CD4-positive, alpha-beta T cell treated with Interleukin-4 for 4 hours (primary cell): ENCODE measurements at places on chromosomes 6 and 20.

GRCh38 chr20:50015636-50015992 lies 32.8 kb downstream of the SNAI1 start:
- DNase-seq, result no peak

GRCh38 chr6:108651340-108652227 lies 90.9 kb downstream of the FOXO3 start:
- no peak for DNase-seq

DNA sequence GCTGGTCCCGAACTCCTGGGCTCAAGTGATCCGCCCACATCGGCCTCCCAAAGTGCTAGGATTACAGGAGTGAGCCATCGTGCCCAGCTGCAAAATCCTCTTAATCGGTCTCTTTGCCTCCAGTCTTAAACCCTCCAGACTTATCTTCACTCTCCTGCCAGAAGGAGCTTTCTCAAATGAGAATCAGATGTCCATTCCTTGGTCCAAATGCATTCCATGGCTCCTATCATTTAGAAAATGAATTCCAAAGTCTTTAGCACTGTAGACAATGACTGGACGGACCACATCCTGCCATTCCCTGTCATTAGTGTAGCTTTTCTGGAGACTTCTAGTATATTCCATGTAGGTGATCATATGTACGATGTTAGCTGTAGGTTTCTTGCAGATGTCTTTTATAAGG lies 141.9 kb downstream of the ID4 start:
- DNase-seq, result no peak

- no peak for DNase-seq
Measured at GRCh38 chr6:119052292-119052889, 26.1 kb downstream of the FAM184A start.

- peak; percentile 71 for DNase-seq
Measured at GRCh38 chr6:41199552-41200246, 1.2 kb downstream of the TREML2 start.

DNA sequence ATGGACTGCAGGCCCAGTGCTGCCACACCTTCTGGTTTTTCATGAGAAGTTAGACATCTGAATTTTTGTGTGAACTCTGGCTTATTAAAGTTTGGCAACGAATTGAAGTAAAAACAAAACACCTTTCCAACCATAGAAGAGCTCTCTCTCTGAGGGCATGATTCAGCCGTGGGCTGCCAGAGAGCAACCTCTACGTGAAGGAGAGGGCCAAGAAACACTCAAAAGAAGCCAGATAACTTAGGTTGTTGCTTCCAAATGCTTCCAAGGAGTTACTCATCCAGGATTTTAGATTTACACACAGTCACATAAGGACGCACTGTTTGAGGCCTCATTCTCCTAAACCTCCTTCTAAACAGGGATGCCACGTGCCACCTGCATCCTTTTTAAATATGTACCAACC lies 65.5 kb downstream of the NRN1 start:
- no peak for DNase-seq

GRCh38 chr6:131960371-131961133 lies 9.4 kb upstream of the CCN2 start:
- no peak for DNase-seq

GRCh38 chr20:61671559-61671958 lies 394.1 kb downstream of the TAF4 start:
- no peak for DNase-seq

DNA sequence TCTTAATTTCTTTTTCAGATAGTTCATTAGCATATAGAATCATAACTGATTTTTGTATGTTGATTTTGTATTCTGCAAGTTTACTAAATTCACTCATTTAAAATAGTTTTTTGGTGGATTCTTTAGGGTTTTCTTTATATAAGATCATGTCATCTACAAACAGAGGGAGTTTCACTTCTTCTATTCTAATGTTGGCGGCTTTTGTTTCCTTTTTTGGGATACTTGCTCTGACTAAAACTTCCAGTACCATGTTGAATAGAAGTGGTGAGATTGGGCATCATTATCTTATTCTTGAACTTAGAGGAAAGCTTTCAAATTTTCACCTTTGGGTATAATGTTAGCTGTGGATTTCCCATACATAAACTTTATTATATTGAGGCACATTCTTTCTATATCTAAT lies 296.9 kb downstream of the BCKDHB start:
- DNase-seq, result no peak

- peak; percentile 19 for DNase-seq
Measured at GRCh38 chr6:100257793-100258395, 206.8 kb downstream of the SIM1 start.

DNA sequence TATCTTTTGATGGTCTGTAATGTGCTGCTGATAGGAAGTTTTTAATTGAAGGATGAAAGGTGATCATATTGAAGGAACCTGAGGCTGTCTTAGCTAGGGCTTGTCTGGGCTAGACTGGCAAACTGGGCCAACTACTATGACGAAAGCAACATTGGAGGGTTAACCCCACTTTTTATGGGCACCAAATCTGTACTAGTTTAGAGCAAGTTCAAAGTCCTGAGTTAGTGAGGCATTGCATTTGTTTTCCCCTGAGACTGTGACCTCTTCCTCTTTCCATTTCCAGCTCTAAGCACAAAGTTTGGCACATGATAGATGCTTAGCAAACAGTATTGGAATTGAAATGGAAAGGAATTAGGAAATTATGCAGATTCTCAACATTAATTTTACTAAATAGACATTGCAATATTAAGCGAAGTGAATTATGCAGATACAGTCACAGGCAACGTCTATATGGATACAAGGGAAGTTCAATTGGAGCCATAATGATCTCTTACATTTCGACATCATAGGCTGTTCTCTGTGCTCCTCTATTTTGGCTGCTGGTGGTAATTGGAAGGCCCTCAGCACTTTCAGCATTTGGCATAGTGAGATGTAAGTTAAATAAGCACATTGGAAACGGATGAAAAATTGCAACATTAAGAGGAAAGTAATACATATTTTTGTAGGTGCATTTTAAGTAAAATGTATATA lies 22.2 kb downstream of the CEP57L1 start:
- DNase-seq, result no peak

DNA sequence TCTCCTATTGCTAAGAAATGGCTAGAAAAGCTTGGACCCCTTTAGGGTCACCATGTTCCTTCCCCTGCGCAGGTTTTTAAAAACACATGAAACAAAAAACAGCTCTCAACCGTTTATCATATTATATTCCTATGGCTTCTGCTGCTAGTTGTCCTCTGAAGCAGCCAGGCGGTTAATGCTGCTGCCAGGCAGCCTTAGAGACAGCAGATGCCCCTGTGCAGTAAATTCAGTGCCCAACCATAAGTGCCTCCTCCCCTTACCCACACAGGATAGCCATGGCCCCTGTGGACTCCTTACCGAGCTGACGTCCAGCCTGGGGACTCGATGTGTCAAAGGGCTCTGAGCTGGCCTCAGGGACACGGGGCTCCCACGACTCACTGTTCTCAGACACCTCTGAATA lies 64.4 kb downstream of the PLCG1 start:
- no peak for DNase-seq

DNA sequence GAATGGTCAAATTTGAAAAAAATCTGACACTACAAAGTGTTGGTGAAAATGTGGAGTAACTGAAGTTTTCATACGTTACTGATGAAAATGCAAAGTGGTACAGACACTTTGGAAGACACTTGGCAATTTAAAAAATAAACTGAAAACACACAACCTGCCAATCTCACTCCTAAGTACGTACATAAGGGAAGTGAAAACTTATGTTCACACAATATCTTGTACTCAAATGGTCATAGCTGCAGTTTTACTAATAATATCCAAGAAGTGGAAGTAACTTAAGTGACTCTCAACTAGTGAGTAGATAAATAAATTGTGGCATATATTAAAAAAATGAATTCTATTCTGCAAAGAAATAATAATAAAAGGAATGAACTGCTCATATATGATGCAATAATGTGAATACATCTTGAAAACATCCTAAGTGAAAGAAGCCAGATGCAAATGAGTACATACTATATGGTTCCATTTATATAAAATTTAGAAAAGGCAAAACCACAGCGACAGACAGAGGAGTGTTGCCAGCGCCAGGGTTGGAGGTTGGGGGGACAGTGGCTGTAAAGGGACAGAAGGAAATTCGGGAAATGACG lies 198.2 kb downstream of the ERMARD start:
- DNase-seq, result no peak

GRCh38 chr20:12180107-12180661 lies 262.5 kb downstream of the BTBD3 start:
- DNase-seq, result no peak

- DNase-seq, result no peak
Measured at GRCh38 chr6:28727559-28728211, 196.1 kb downstream of the TRIM27 start.

- no peak for DNase-seq
Measured at GRCh38 chr20:23341073-23341472, 9.5 kb upstream of the NXT1 start.

GRCh38 chr6:106963544-106963943 lies 11.0 kb downstream of the CD24 start:
- no peak for DNase-seq

DNA sequence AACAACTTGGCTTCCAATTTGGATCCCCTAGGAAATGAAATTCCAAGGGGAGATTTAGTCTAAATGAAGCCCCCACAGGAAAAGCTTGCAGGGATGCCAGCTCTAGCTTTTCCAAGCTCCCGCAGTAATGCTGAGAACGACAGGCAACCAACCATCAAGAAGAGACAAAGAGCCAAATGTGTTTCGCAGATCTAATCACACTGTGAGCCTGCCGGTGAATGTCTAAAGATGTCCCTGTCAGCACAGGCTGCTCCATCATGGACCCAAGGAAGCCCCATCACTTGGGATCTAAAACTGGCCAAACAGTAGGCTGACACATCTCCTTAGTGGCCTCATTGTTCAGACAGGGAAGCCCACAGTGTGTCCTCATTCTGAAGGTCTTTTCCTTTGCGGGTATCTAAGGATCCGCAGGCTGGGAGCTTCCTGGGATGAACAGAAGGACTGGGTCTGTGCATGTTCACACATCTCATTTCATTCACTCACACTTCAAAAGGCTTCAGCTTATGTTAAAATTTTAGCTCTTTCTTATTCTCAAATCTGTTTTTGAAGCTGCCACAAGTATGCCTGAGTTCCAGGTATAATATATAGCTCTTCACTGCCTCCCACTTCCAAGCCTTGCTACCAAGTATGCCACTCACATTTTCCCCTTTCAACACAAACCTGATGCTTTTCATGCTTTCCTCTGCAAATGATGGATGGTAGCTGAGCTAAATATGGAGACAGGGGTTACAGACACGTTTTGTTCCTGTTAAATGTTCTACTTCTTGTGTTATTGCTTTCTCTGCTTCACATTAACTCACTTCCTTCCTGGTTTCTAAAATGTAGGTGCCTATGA lies 229.8 kb downstream of the HIVEP2 start:
- no peak for DNase-seq

- no peak for DNase-seq
Measured at GRCh38 chr20:9923648-9924047, 84.8 kb upstream of the PAK5 start.

DNA sequence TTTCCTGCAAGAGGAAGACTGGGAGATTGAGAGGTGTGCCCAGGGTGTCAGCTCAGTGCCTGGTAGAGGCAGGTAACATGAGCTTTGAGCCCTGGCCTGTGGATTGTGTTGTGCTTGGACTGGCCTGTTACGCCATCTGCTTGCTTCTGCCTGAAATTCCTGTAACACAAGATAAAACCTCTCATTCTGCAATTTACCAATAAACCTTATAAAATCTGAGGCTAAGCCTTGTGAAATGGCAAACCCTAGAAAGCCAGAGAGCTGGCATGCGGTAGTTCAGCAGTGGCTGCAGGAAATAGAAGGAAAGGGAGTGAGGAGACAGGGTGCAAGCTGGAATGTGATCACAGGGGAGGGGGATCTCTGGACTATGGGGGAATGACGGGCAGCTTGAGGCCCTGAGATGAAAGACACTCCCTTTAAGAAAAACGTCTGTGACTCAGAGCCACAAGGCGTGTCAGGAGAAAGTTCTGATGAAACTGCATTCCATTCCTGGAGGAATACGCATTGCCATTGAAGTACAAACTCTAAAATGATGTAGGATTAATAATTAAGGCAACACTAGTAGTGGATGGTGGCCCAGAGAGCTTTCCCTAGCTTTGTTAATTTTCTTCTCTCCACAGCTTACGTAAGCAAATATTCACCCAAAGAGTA lies 26.3 kb upstream of the TFAP2A start:
- DNase-seq, result no peak

DNA sequence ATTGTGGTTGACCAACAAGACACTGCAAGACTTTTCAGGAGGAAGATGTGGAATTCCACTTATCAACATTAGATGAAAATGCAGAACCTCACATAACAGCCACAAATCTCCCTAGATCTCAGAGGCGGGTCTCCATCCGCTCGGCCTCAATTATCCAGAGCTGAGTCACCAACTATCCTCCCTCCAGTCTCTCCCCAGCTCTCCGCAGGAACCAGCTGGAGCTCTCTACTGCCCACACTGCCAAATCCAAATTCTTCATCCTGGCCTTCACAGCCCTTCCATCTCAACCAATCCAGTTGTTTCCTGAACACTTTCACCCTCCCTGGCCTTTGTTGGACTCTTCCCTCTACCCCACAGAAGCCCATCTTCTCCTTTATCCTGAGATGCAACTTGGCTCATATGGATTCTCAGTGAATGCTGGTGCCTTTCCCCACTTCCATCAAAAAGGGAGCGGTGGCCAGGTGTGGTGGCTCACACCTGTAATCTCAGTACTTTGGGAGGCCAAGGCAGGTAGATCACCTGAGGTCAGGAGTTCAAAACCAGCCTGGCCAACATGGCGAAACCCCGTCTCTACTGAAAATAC lies 3.5 kb upstream of the TGIF2 start:
- DNase-seq, result no peak

DNA sequence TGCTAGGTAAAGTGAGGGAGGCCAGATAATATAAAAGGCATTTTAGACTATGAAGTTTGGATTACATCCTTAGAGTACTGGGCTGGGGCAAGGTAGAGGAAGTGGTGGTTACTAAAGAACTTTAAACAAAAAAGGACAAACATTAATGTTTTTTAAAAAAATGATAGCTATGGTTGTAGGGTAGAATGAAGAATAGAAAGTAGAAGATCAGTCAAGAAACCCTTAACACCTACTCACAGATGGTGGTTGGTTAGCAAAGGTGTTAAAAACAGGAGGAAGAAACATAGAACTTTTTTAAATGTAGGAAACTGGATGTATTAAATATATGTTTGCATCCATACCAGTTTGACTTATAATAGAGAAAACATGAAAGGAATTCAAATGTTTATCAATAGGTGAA lies 80.7 kb upstream of the ELOVL5 start:
- DNase-seq, result no peak

- no peak for DNase-seq
Measured at GRCh38 chr20:34622821-34623451, 54.0 kb downstream of the PIGU start.

GRCh38 chr6:112480553-112480952 lies 133.4 kb downstream of the RFPL4B start:
- DNase-seq, result no peak

DNA sequence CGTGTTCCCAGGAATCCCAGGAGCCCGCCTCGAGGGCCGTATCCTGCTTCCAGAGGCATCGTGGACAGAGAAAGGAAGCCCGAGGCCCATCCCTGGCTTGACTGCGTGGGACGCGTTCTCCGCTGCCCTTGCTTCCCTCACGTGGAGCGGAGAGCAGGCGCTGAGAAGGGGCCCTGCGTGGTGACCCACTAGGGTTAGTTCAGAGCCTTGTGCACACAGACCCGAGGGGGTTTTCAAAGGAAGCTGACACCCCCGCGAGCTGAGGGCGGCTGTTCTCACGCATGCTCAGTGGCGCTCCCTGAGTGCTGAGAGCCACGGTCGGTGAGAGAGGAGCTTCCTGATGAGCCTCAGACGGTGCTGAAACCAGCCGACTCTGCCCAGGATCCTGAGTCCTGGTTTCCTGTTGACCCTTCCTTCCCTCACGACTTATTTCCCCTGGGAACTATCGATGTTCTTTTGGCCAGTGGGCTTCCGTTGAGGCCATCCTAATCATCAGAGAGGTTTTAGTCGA lies 28.9 kb upstream of the CCR6 start:
- DNase-seq, result peak; percentile 79
